ENCODE measurements at places on chromosomes 4 and X.

- DNase-seq: no peak
Measured at GRCh38 chrX:154436374-154436982, 476 bp upstream of the GDI1 start.

DNA sequence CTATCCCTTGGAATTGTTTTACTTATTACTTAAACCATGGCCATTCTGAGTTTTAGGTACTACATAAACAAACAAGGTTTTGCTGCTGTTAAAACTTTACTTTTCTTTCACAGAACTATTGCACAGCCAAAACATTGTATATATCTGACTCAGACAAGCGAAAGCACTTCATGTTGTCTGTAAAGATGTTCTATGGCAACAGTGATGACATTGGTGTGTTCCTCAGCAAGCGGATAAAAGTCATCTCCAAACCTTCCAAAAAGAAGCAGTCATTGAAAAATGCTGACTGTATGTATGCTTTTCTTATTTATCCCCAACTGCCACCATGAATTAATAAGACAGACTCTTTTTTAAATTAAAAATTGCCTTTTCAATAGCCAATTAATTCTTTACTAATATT lies 69.8 kb downstream of the CCKAR start:
- no peak for DNase-seq

DNA sequence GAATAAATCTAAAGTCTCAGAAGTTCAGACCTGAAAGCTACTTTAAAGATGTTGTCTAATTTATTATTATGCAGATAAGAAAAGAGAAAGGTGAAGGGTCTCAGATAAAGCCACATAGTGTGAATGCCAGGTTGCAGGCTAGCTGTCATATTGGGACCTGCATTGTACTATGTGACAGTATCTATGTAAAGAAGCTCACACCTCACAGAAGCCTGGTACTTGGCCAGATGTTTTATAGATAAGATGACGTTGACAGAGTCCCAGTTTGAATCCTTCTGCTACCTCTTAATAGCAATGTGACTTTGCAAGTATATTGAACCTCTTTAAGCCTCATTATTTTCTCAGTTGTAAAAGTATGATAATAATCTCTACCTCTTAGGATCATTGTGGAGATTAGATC lies 227.0 kb downstream of the SPRY1 start:
- DNase-seq: no peak

GRCh38 chr4:119260528-119260927 lies 48.0 kb downstream of the USP53 start:
- no peak for DNase-seq

GRCh38 chr4:110605077-110605476 lies 17.8 kb downstream of the PITX2 start:
- no peak for DNase-seq

DNA sequence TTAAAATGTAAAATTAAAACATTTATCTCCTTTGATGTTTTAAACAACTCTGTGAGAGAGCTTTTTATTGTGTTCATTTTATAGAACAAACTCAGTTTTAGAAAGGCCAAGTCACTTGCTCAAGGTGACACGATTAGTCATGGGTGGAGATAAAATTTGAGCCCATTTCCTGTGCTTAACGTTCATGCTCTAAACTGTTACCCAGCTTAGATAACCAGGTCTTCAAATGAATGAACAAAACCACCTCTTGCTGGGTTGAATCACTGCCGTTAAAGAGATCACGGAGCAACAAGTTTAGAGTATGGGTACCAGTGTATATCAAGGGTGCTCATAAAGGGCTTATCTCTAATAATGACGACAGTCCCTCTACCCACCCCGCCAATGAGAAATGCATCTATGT lies 10.2 kb upstream of the CASK start:
- DNase-seq: no peak

All from activated CD8-positive, alpha-beta memory T cell treated with anti-CD3 and anti-CD28 coated beads for 4 hours (primary cell).